ENCODE measurements at places on chromosomes 7 and 10.

GRCh38 chr7:6647080-6647479 lies 10.0 kb downstream of the ZNF316 start:
- H3K27me3 ChIP-seq: no peaks in the 10 kb centered on the region
- no peak overlapping the region for H3K27ac ChIP-seq
- no peaks in the 10 kb centered on the region for H3K4me1 ChIP-seq
- H3K4me3 ChIP-seq: no peak overlapping the region

DNA sequence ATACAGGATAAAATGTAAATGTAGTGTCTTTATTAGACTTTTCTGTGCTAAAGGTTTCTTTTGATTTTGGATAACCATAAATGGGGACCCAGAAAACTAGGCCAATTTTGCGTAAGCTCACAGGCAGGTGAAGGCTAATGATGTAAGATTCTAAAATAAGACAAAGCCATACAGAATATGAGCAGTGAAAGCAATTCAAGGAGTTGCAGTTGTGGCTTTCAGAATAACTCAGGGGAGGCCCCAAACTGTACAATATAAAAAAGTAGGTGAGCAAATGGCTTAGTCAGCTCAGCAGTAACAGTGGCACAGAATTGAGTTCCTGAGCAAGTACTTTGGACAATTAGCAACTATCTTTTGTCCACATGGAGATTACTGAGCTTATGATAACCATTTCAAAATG lies 81.7 kb upstream of the NRP1 start:
- H3K4me3 ChIP-seq: no peak overlapping the region
- peaks cover 7% of the 10 kb centered on the region for H3K27me3 ChIP-seq
- no peaks in the 10 kb centered on the region for H3K4me1 ChIP-seq
- no peak for DNase-seq

DNA sequence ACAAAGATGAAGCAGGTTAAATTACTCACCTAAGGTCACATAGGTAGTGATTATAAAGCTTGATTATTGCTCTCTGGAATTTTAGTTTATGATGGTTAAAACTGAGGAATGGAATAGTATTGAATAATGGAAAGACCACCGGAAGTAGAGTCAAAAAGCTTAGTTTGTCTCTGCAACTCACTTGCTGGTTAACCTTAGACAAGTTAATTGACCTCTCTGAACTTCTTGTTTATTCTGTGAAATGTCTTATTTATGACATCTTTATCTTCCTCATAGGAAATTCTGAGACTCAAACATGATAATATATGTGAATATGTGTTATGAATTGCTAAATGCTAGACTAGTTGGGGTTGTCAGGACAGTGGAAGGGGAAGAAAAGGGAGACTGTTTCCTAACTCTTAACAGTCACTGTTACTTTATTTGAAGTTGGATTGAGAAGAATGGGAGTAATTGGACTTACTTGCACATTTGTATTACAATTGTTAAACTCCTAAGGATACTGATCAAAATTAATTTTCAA lies 9.6 kb downstream of the DLD start:
- H3K4me3 ChIP-seq: no peak overlapping the region
- no peaks in the 10 kb centered on the region for H3K27me3 ChIP-seq
- H3K4me1 ChIP-seq: peaks cover 12% of the 10 kb centered on the region

DNA sequence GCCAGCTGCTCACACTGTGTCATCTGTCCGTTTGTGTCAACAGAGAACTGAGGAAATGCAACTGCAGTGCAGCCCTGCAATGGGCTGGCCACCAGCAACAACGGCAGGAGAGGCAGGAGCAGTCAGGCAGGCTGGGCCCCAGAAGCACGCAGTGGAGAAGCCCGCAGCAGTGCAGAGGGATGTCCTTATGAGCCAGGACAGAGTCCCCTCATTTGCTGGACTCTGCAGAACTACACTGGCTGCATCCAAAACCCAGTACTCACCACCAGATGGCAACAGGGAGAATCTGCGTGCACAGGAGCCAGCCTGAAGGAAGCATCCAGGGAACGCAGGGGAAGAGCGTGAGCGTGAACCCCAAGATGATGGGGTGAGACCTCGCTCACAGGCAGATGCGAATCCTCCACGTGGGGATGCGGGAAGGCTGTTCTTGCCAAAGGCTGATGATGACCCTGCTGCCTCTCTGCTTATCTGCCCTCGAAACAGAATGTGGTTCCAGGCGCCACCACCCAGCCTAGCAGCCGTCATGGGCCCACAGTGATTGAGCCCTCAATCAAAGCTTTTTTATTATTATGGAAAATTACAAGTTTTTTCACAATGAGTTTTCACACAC lies 232.1 kb downstream of the PTPRN2 start:
- H3K27me3 ChIP-seq: no peaks in the 10 kb centered on the region
- no peak for DNase-seq
- no peaks in the 10 kb centered on the region for H3K4me1 ChIP-seq
- H3K27ac ChIP-seq: no peak overlapping the region

DNA sequence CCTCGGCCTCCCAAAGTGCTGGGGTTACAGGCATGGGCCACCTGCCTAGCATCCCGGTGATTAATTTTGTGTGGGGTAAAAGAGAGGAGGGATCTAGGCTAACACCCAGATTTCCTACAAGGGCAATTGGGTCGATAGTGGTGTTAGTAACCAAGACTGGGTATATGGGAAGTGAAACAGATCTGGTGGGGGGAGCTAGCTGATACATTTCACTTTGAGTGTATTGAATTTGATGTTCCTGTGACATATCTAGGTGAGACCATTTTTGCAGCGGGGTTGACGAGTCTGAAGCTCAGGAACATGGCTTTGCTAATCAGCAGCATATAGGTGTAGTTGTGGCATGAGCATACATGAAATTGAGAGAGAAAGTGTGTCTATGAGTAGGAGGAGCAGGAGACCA lies 12.0 kb downstream of the CLCN1 start:
- peaks cover 21% of the 10 kb centered on the region for H3K4me1 ChIP-seq
- H3K36me3 ChIP-seq: no peaks in the 10 kb centered on the region
- no peak overlapping the region for H3K4me3 ChIP-seq
- DNase-seq: no peak
- H3K27me3 ChIP-seq: peaks cover 23% of the 10 kb centered on the region

GRCh38 chr10:571166-571565 lies 118.3 kb downstream of the DIP2C start:
- no peak overlapping the region for H3K27ac ChIP-seq
- no peak for DNase-seq
- H3K4me1 ChIP-seq: no peaks in the 10 kb centered on the region

DNA sequence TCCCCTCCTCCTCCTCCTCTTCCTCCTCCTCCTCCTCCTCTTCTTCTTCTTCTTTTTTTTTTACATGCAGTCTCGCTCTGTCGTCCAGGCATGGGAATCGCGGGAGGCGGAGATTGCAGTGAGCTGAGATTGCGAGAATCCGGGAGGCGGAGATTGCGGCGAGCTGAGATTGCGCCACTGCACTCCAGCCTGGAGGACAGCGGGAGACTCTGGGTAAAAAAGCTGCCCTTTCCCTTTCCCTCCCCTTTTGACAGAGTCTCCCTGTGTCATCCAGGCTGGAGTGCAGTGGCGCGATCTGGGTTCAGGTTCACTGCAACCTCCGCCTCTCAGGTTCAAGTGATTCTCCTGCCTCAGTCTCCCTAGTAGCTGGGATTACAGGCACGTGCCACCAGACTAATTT lies 168.1 kb upstream of the MALRD1 start:
- no peak overlapping the region for H3K27ac ChIP-seq
- no peaks in the 10 kb centered on the region for H3K4me1 ChIP-seq
- no peak overlapping the region for H3K4me3 ChIP-seq
- H3K27me3 ChIP-seq: no peaks in the 10 kb centered on the region

DNA sequence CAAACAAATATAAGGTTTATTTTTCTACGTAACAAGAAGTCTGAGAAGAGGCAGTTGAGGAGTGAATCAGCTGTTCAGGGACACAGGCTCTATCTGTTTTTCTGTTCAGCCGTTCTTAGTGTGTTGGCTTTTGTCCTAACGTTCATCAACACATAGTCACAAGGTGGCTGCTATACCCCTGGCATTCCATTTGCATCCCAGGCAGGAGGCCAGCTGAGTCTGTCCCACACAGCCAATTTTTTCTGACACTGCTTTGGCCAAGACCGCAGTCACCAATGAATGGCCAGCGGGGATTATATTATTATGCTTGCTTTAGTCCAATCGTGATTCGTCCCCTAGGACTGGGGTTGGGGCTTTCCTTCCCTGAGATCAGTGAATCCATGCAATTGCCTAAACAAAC lies 143.4 kb upstream of the CHST15 start:
- H3K4me1 ChIP-seq: no peaks in the 10 kb centered on the region
- no peaks in the 10 kb centered on the region for H3K36me3 ChIP-seq
- no peak overlapping the region for H3K4me3 ChIP-seq
- DNase-seq: no peak
- H3K27ac ChIP-seq: no peak overlapping the region

GRCh38 chr10:46329690-46330016 lies 42.9 kb downstream of the ANTXRL start:
- peaks cover 48% of the 10 kb centered on the region for H3K27me3 ChIP-seq
- DNase-seq: no peak
- no peaks in the 10 kb centered on the region for H3K36me3 ChIP-seq
- H3K4me1 ChIP-seq: no peaks in the 10 kb centered on the region
- no peak overlapping the region for H3K27ac ChIP-seq
- H3K4me3 ChIP-seq: no peak overlapping the region

- no peaks in the 10 kb centered on the region for H3K27me3 ChIP-seq
- DNase-seq: no peak
- H3K27ac ChIP-seq: no peak overlapping the region
- H3K36me3 ChIP-seq: no peaks in the 10 kb centered on the region
Measured at GRCh38 chr7:111931958-111932357, 274.2 kb downstream of the DOCK4 start.

DNA sequence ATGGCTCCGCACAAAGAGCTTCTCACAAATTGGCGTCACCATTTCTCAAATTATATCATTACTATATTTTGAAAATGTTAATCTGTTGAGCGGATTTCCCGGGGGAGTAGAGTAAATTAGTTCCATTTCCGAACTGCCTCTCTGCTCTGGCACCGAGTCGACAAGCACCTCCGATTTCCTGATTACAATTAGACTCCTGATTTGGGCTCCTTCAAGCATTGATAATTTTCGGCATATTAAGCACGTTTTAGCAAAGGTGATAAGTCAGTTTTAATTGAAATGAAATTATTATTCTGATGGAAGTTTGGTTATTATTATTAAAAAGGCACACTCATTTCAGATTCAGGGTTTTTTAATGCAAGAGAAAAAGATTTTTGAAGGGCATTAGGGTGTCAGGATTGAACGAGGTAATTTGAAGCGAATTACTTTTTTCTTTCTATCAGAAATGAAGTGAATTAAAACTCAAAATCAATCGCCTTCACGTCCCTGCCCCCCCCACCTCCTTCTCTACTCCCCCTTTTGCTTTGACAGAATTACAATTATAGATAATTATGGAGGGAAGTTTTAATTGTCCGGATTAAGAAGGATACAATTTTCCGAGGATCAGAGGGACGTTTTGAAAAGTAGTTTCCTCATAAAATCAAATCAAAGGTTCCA lies 4.0 kb upstream of the UNCX start:
- H3K27me3 ChIP-seq: peaks cover 90% of the 10 kb centered on the region
- DNase-seq: no peak
- H3K27ac ChIP-seq: peak overlapping the region; percentile 33
- H3K4me3 ChIP-seq: no peak overlapping the region
- H3K36me3 ChIP-seq: peaks cover 3% of the 10 kb centered on the region
- peaks cover 3% of the 10 kb centered on the region for H3K4me1 ChIP-seq

DNA sequence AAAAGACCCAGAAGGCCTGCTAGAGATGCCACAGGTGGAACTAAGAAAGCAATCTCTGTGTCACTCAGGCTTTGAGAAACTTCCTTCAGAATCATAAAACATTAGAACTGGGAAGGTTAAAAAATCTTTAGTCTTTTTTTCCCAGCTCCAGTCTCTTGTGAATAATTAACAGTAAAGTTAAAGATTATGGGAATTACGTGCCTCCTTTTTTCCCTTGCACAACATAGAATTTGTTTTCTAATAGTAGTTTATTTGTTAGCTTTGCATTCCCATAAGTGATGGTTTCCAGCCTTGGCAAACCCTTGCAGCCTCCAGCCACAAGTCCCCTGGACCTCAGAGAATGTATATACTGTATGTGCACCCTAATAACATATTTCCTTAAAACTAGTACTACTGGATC lies 128.3 kb downstream of the TPST1 start:
- no peak overlapping the region for H3K27ac ChIP-seq
- no peak for DNase-seq
- no peaks in the 10 kb centered on the region for H3K4me1 ChIP-seq
- H3K27me3 ChIP-seq: no peaks in the 10 kb centered on the region

DNA sequence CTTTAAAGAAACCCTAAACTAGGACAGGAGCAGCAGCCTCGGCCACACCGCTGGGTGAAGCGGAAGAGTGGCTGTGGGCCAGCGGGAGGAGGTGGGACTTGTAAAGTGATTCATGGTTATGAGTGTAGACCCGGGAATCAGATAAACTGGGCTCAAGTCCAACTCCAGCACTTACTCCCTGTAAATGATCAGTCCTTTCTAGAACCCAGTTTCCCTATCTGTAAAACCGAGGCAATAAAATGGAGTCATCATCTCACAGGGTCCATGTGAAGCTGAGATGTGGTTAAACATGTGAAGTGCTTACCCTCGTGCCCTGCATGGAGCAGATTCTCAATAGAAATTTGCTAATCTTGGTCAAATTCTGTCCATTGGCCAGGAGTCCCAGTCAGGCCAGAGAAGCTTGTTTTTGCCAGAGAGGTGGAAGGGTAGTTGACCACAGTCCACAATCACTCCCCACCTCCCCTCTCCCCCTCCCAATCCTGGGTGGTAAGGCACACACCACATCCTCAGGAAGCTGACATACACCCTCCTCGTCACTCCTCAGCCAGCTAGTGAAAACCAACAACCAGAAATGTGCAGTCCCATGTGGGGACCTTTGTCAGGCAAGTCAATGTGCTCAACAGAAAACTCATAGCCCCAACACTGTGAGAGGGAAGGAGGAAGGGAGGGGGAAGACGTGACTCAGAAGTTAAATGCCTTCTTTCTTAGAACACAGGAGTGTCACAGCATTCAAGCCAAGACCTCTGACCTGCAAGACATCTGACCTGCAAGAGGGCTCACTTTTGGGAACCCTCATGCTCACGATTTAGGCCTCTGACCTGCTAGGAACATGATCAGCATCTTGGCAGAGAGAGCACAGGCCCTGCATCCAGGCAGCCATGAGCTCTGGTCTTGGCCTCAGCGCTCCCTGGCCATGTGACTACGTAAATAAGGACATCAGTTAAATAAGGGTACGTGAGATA lies 145.1 kb downstream of the PLXNA4 start:
- H3K4me3 ChIP-seq: no peak overlapping the region
- H3K27me3 ChIP-seq: no peaks in the 10 kb centered on the region

DNA sequence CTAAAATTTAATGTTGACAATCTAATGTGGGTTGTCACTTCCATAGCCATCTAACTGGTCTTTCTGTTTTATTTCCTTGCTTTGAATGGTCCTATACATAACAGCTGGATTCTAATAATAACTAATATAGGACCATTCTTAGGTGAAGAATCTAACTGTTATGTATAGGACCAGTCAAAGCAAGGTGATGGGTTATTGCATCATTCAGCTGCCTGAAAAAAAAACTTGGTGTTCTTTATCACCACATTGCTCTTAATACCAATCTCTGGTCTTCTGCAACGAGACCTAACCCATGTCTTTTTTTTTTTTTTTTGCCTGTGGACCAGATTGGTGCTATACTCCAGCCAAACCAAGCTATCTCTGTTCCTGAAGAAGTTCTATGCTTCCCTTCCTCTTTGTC lies 45.7 kb upstream of the SLC39A12 start:
- no peak overlapping the region for H3K27ac ChIP-seq
- no peak overlapping the region for H3K4me3 ChIP-seq
- no peaks in the 10 kb centered on the region for H3K4me1 ChIP-seq

Measured in activated naive CD4-positive, alpha-beta T cell treated with anti-CD3 and anti-CD28 coated beads, Interleukin-2, amount 10 ng/mL, durations not matched to agents 7 days and 5 days (primary cell).